Stimulated activated CD8-positive, alpha-beta memory T cell treated with anti-CD3 and anti-CD28 coated beads, Interleukin-4, amount 100 ng/mL, for 1 hour (primary cell): ENCODE measurements at places on chromosomes 5 and 9.

DNA sequence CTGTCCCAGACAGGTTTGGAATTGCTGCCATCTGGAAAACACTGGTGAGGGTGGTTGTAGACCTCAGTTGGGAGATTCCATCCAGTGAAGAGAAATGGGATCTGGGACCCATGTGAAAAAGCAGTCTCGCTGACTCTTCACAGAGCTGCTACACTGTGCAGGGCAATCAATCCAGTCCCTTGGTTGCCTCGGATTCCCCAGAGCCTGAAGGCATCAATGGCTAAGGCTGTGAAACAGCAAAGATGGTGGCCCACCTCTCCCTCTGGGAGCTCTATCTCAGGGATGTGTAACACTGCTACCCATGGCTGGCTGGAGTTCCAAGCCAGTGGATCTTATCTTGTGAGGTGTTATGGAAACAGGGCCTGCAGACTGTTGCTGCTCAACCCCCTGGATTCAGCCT, 256.1 kb downstream of the TMEM38B start:
- no peak for DNase-seq

GRCh38 chr5:75052192-75053053, at the start of gene GCNT4:
GCNT4 (minus strand) TSS chr5:75052558; CDS start chr5:75030037, 22,521 bp downstream.
- peak; percentile 17 for DNase-seq

- no peak for DNase-seq
Measured at GRCh38 chr5:74372051-74372450, 268.5 kb downstream of the ENC1 start.

DNA sequence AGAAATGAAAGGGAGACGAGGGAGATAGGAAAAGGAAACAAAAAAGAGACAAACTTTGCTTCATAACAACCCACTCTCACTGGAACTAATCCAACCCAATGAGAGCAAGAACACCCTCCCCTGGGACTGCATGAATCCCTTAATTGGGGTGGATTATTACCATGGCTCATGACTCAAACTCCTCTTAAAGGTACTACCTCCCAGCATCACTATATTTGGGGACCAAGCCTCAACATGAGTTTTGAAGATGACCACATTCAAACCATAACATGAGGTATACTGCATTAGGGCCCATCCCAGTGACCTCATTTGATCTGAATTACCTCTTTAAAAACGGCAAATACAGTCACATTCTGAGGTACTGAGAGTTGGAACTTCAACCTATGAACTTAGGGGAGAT, 8.0 kb downstream of the MTAP start:
- no peak for DNase-seq

- no peak for DNase-seq
Measured at GRCh38 chr5:168162464-168162863, 129.0 kb upstream of the WWC1 start.

DNA sequence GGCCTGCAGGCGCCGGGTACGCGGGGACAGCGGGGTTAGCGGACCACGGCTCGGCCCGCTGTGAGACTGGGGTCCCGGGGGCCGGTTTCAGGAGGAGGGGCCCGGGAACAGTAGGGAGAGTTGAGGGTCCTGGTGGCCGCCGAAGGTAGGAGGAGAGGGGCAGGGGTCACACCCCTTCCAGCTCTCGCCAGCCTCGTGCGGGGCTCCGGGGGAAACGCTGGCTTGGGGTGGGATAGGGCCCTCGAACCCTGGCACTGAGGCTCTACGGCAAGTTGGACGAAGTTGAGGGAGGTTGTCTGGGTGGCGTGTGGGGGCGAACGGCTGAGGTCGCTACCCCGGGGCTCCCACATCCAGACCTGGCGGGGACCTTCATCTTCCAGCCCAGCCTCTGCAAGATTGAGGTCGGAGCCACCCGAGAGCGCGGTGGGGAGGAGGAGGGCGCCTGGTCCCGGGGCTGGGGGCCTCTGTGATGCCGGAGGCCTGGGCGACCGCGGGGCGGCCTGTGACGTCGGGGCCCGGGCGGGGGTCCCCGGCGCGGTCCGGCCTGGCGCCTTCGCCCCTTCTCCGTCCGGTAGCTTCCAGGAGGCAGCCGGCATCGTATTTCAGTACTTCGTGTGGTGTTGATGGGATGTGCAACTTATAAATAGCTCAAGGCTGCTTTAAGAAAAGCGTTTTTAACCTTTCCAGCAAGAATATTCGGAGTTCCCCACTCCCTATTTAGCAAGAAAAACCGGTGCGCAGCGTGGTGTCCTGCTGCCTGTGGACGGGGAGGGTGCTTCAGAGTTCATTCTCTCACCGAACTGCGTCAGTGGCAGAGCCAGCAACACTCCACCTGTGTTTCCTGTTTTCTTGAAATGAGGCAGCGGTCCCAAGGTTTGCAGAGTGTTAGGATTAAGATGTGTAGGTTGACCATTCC, 902 bp downstream of the HABP4 start:
- DNase-seq: peak; percentile 18

DNA sequence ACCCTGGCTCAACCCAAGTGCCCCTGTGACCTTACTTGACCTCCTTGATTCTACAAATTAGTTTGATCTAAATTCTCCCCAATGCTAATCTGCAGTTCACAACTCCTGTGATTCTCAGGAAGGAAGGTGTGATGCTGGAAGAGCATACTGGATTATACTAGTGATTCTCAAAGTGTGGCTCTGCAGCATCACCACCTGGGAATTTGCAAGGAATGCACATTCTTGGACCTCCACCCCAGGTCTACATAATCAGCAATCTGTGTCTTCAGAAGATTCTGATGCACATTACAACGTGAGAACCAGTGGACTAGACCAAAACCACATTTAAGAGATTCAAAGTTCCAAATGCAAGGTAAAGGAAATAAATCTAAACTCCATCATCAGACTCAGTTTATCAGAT, 198.6 kb downstream of the AGTPBP1 start:
- DNase-seq: no peak

DNA sequence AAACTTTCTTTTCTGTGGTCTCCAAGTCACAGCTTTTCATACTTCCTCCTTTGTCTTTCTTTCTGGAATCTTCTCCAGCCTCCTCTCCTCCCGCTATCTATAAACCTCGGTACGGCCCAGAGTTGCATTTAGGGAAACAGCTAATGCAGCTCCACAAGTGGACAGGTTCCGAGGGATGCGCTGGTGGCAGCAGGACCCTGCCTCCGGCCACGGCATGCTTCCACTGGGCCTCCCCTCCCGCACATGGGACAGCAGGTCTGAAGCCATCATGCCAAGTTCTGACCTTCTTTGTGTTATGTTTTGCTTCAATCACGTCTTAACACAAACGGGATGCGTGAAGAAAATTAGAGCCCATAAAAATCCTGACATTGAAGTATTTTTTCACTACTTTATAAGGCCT, 136.9 kb downstream of the IRX2 start:
- DNase-seq: no peak
